Stimulated activated naive B cell treated with anti-CD40 and anti-IgM and Interleukin-4, amounts not matched to agents 10 μg/mL and 1 μg/mL and 100 μg/mL, for 72 hours (primary cell): ENCODE measurements at places on chromosomes 6 and 20.

GRCh38 chr20:32007787-32008616 is 2.2 kb upstream of the CCM2L start:
- DNase-seq, result no peak

DNA sequence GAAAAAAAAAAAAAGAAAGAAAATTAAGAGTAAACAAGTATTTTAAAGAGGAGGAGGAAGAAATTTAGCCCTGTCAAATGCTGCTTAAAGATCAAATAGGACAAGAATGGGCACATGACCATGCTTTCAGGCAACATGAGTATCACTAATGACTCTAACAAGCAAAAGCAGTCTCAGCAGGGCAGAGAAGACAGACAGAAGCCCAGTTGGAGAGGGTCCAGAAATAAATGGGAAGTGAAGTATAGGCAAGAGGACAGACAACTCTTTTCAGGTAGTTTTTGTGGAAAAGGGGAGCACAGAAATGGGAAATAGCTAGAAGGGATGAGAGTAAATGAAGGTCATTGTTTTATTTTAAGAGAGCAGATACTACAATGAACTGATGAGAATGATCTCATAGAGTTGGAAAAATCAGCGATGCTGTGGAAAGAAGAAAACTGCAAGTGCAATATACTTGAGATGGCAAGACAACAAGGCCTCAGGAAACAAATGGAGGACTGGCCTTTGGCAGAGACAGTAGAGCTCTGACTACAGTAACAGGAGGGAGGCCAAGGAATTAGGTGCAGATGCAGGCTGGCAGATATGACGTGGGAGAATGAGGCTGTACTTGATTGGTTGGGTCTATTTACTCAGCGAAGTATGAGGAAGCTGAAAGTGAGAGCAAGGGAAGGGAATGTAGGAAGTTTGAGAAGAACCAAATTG is 40.3 kb downstream of the KIF6 start:
- no peak for DNase-seq

DNA sequence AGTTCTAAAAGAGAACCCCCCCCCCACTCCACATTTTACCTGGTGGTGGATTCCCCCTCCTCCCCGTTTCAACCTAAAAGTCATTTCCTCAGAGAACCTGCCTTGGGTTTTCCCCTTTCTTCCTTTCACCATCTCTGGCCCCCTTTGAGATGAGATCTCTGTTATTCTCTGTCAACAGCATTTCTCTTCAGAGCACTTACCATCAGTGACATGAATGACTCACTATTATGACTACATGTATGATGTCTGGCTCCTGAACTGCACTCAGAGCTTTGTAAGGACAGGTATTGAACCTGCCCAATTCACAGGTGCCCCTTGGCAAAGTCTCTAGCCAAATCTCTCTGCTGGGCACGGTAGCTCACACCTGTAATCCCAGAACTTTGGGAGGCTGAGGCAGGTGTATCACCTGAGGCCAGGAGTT is 61.4 kb upstream of the JARID2 start:
- DNase-seq, result peak; percentile 23

DNA sequence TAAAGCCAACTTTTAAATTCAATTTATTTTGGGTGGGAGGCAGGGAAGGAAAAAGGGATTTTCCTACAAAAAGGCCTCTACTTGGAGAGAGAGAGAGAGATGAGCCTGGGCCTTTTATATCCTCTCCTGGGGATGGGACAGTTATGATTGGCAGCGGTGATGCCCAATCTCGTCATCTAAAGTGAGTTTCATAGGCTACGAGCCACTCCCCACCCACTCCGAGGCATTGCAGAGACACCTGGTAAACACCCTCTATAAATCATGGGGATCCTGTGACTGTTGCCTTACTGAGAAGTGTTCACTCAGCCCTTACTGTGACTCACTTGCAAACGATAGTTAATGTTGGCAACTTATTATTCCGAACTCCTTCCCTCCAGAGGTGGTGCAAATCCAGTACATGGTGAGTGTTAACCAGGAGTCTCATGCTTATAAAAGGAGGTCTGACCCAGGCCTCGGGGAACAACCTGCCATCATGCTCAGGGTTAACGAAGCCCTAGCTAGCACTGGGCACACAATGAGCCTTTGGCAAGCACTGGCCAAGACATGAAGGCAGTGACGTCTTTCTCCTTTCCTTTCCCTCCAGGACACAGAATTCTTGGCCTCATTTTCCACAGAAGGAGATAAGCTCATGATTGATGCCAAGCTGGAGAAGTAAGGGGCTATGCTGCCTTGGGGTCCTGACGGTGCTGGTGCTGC is 20.5 kb downstream of the BPIFB4 start:
- DNase-seq, result no peak

DNA sequence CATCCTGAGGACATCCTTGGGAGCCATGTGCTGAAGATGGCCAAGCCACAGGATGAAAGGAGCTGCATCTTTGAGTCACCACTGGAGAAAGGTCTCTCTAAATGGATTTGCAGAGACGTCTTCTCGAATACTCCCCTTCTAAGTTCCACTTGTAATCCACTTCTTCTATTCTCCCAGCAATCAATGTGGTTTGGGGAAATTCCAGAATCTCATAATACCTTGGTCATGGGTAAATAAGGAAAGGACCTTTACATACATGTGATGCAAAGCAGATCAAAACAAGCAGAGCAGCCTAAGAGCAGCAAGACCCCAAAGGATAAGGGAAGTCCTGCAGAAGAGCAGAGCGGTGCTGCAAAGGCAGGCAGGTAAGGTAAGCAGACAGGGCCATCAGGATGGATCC is 35.3 kb downstream of the TRIM38 start:
- DNase-seq, result no peak

GRCh38 chr6:91667596-91667995 is 1080.7 kb upstream of the MAP3K7 start:
- no peak for DNase-seq

DNA sequence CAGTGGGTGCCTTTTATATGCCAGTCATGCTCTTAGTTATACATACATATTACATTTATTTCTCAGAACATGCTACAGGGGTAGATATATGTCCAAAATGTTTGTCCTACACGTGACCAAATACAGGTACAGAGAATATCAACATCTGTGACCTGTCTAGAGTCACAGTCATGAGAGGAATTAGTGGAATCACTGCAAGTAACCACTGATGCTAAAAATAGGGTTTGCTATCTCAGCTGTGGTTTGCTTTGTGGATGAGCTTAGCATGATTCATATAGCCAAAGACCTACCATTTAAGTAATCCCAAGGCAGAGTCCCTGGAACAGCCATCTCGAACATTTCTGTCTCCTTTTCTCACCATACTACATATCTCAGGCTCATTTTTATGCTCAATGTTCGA is 32.3 kb downstream of the GSTA3 start:
- DNase-seq, result no peak

DNA sequence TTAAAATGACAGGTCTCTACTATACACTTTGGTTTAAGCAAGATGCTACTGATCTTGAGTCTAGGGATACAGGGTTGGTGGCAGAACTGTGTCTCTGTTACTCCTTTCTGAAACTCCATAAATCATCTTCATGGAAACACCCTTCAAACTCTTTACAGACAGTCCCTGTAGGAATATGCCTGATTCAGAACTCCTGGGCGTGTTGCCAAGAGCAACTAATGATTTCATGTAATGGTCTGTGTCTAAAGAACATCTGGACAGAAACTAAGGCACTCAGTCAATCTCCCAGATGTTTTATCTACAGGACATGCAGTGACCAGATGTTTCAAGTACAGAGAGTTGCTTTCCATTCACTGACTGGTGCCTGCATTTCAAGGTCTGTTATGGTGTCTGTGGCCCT is 464.4 kb upstream of the CHD6 start:
- DNase-seq, result no peak

GRCh38 chr20:63123331-63123741 is 92.6 kb downstream of the YTHDF1 start:
- no peak for DNase-seq

- DNase-seq, result no peak
These were observed 23.3 kb upstream of the TOP1 start for GRCh38 chr20:41005361-41005729.

- no peak for DNase-seq
These were observed 384.8 kb downstream of the ADGRB3 start for GRCh38 chr6:69019832-69020231.

DNA sequence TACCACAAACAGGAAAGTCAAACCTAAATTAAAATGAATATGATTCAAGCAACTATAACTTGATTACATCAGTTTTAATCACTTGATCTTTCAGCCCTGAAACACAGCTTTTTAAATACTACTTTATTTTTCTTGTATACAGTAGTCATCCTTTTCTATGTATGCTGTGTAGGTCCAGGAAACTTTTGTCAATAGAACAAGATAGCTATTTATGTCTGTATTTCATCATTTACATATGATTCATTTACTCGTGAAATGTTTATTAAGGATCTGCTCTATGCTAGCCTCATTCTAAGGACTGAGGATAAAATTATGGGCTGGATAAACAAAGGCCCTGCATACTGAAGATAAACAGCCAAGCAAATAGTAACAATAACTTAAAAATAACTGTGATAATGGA is 930.2 kb downstream of the TFAP2A start:
- no peak for DNase-seq

DNA sequence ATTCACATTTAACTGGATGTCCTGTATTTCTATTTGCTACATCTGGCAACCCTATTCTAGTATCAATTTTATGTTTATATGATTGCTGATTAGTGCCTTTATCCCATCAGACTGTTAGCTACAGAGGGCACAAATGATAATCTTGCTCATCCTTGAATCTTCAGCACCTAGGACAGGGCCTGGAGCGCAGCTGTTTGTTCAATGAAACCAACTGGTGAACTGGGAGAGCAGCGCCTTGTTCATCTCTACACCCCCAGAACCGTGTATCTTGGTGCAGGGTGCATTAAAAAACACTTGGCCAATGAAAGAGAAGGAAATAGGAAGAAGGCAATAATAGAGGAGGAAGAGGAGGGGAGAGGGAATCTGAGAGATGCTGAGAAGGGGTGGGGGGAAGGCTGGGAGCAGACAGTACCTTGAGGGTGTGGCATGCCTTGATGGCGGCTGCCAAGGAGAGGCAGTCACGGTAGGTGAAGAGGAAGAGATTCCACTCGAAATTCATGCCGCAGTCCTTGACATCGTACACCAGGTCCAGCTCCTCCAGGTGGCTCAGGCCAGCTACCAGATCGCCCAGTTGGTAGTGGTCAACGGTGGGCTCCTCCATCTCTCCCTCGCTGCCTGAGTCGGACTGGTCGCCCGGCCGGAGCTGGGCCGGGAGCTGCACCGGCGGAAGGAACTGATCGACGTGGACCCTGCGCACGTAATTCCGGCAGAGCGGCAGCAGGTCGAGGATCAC is 15.5 kb downstream of the TMEM151B start:
- DNase-seq, result no peak

DNA sequence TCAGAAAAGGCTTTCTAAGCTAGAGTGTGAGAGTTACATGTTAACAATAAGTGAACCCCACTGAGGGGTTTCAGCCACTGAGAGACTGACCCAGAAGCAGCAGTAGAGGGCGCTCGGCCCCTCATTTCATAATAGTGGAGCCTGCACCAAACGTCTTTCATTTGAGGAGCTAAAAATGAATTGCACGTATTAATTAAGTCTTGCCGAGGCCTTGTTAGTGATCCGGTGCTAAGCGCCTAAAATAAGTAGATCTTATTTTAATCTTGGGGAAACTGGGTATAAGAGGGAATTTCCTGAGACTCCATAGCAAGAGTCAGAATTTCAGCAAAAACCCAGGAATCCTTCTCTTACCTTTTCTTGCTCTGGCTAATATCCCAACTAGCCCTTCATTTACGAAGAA is 209.7 kb downstream of the FARS2 start:
- DNase-seq, result peak; percentile 30

DNA sequence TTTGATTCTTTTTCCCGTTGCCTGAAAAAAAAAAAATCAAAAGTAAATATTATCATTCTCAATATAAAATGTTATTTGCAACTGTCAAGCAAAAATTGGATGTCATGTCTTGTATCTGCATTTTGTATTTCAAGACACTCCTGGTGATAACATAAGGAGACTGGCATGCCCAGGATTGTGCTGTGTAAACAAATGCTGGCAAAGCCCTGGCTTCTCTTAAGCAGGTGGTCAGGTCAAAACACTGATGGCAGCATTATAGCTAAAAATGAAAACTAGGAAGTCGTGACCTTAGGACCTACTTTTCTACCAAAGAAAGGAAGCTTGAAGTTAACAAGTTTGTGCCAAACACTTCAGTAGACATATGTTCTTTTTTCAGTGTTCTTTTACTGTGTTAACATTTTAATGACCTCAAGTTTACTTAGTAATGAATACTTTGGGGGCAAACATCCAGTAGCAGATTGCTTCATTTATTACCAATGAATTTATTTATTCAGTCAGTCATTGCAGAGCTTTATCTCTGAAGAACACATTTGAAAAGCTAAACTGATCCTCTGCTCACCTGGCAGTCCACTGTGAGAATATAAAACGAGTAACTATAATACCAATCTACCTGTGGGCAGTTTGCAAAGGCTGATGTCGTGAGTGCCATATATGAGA is 243.1 kb upstream of the FLRT3 start:
- DNase-seq, result no peak

DNA sequence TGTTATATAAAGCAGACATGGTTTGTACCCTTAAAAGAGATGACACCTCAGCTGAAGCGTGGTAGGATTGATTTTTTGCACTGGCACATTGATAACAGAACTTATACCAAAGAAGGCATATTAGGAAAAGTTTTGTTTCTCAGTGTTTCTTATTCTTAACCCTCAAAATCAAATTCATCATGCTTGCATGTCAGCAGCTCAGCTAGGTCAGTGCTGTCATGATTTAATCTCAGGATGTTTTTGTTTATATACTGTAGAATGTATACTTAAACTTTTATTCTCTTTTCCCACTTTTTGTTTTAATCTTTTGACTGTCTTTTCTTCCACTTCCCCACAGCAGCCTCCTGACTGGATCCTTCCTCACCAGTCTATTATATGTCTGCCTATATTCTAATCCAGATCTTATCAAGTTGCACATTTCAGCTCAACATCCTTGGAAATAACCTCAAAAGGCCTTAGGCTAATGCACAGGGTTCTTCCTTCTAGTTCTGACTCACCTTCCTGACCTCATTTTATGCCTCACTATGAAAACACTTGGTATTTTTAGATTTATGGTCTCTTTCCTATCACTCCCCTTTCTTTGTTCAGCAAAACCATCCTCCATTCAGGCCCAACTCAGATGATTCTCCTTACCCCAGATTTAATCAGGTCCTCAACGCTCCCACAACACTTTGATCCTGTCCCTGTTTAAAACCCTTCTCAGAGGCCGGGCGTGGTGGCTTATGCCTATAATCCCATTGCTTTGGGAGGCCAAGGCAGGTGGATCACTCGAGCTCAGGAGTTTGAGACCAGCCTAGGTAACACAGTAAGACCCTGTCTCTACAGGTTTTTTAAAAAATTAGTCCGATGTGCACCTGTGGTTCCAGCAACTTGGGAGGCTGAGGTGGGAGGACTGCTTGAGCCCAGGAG is 7.2 kb downstream of the HEBP2 start:
- DNase-seq, result no peak

- no peak for DNase-seq
These were observed 9.4 kb upstream of the STX11 start for GRCh38 chr6:144140867-144141266.

DNA sequence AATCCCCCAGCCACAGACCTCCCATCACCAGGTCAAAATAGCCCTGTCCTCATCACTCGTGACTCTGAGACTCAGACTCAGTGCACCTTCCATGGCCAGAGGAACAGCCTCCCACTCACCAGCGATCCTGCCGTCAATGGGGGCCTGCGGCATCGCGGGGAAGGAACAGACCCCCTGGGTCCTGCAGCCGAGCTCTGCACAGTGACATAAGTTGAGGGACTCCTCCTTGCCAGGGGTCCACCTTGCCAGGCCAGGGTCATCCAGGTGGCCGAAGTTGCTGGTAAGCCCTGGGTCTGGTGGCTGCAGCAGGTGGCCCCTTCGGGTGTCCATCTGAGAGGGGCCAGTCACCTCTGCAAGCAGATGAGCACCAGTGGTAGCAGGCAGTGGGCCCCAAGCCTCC is 16.3 kb downstream of the ETV7 start:
- DNase-seq, result no peak
